ENCODE measurements at places on chromosomes 6 and 20. TPM values are rescaled to one million over a fixed set of nuclear protein-coding genes. Genes with fewer than 3 reads are reported as not detected.

DNA sequence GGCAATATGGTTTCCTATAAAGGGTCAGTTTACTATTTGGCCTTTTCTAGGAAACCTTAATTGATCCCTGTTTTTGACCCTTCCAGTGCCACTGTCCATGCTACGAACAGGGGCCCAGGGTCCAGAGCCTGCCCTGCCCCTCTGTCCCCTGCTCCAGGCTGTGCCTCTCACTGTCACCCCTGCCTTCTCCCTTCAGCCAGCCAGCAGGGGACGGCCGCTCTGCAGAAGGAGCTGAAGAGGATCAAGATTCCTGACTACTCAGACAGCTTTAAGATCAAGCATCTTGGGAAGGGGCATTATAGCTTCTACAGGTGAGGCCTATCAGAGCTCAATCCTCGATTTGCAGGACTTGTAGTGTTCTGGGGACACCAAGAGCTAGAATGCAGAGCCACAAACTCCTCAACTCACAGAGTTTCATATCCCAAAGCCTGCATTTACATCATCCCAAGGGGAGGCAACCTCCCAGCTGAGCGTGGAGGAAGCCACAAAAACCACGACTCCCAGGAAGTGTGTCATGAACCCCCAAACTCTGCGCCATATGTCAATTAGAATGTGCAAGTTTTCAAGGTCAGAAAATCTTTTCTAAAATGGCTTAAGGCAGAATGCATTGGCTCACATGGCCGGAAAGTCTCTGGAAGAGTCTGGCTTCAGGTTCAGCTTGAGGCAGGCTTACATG lies 3.6 kb downstream of the BPI start:
- no peak overlapping the region for H3K4me3 ChIP-seq
- H3K4me1 ChIP-seq: no peaks in the 10 kb centered on the region
- no peak overlapping the region for H3K27ac ChIP-seq
- DNase-seq: no peak
- no peaks in the 10 kb centered on the region for H3K36me3 ChIP-seq

- peaks cover 27% of the 10 kb centered on the region for H3K27me3 ChIP-seq
- no peaks in the 10 kb centered on the region for H3K4me1 ChIP-seq
- H3K27ac ChIP-seq: no peak overlapping the region
- H3K4me3 ChIP-seq: no peak overlapping the region
- no peaks in the 10 kb centered on the region for H3K36me3 ChIP-seq
- DNase-seq: no peak
Measured at GRCh38 chr20:31990641-31991338, 19.4 kb upstream of the CCM2L start.

GRCh38 chr6:119966484-119966883 lies 616.9 kb upstream of the MAN1A1 start:
- no peak overlapping the region for H3K27ac ChIP-seq
- DNase-seq: no peak
- no peaks in the 10 kb centered on the region for H3K27me3 ChIP-seq
- H3K36me3 ChIP-seq: no peaks in the 10 kb centered on the region
- H3K4me3 ChIP-seq: no peak overlapping the region

- H3K4me3 ChIP-seq: no peak overlapping the region
- no peaks in the 10 kb centered on the region for H3K4me1 ChIP-seq
Measured at GRCh38 chr20:37558779-37559178, 31.1 kb upstream of the BLCAP start.

DNA sequence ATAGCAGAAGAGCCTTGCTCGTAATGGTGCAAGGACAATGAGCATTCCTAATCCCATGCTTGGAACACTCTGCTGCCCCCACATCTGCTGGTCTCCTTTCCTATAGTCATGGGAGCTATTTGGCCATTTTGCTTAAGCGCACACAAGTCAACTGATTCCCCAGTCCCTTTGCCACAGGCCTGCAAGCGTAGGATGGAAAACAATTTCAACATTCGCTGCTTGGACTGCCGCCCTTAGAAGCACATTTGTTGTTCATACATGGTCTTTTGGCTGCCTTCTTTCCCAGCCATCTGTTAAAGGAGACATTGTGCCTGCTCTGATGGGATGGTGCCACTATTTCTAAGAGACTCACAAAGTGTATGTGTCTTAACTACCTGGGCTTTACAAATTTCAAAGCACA lies 96.9 kb downstream of the RFX6 start:
- H3K4me3 ChIP-seq: no peak overlapping the region
- no peaks in the 10 kb centered on the region for H3K4me1 ChIP-seq
- H3K36me3 ChIP-seq: no peaks in the 10 kb centered on the region
- no peaks in the 10 kb centered on the region for H3K27me3 ChIP-seq

GRCh38 chr6:115583290-115583689 lies 477.4 kb downstream of the FRK start:
- no peaks in the 10 kb centered on the region for H3K36me3 ChIP-seq
- DNase-seq: no peak
- no peaks in the 10 kb centered on the region for H3K27me3 ChIP-seq
- H3K4me1 ChIP-seq: no peaks in the 10 kb centered on the region
- H3K27ac ChIP-seq: no peak overlapping the region
- H3K4me3 ChIP-seq: no peak overlapping the region

DNA sequence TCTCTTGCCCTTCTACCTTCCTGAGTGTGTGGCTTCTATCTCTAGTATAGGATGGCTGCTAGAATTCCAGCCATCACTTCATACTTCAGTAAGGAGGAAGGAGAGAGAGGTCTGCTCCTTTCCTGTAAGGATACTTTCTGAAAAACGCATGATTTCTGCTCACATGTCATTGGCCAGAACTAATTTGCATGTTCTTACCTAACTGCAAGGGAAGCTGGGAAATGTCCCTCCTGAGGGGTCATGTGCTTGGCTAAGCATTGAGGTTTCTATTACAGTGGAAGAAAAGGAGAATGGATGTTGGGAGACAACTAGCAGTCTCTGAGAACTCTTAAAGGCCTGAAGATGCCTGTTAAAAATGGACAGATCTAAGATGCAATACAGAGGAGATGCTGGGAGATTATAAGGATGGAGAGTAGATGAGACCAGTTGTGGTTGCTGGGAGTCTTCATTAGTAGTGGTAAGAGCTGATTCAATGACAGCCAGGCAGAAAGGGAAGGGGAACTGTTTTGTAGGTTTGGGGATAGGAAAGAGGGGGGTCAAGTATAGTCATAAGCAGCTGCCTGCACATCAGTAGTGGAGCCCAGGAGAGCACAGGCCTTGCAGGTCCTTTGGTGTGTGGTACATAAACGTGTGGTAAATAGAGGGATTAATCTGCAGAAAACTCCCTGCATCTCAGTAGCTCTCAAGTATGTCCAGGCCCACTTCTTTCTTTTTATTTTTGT lies 20.2 kb downstream of the CDS2 start:
- H3K4me3 ChIP-seq: no peak overlapping the region
- H3K36me3 ChIP-seq: no peaks in the 10 kb centered on the region
- no peak for DNase-seq
- no peak overlapping the region for H3K27ac ChIP-seq
- no peaks in the 10 kb centered on the region for H3K27me3 ChIP-seq

OPN5 gene
- not detected for total RNA-seq
